ENCODE measurements at places on chromosomes 2 and 18. TPM values are rescaled to one million over a fixed set of nuclear protein-coding genes. Genes with fewer than 3 reads are reported as not detected.

Gene SOX11
- polyA plus RNA-seq: 39.2 TPM

Gene EFEMP1
- 143 TPM for polyA plus RNA-seq

Gene MC2R
- 0.04 TPM for polyA plus RNA-seq

Gene ASB18
- polyA plus RNA-seq: not detected

Gene FAM237A
- polyA plus RNA-seq: not detected

Gene MAT2A
- polyA plus RNA-seq: 337 TPM

Gene SNTG2
- 0.93 TPM for polyA plus RNA-seq

Gene RAPGEF4
- 14.6 TPM for polyA plus RNA-seq

Gene MSGN1
- polyA plus RNA-seq: not detected

Gene SGPP2
- 6.6 TPM for polyA plus RNA-seq

Gene ACADL
- 26.2 TPM for polyA plus RNA-seq

GRCh38 chr18:48133671-48134251, 203.3 kb upstream of the SMAD2 start:
- no peak for DNase-seq

GRCh38 chr18:52553441-52553840, 213.4 kb downstream of the DCC start:
- no peak for DNase-seq

GRCh38 chr2:138029276-138029675, 65.0 kb downstream of the HNMT start:
- DNase-seq: peak; percentile 69

DNA sequence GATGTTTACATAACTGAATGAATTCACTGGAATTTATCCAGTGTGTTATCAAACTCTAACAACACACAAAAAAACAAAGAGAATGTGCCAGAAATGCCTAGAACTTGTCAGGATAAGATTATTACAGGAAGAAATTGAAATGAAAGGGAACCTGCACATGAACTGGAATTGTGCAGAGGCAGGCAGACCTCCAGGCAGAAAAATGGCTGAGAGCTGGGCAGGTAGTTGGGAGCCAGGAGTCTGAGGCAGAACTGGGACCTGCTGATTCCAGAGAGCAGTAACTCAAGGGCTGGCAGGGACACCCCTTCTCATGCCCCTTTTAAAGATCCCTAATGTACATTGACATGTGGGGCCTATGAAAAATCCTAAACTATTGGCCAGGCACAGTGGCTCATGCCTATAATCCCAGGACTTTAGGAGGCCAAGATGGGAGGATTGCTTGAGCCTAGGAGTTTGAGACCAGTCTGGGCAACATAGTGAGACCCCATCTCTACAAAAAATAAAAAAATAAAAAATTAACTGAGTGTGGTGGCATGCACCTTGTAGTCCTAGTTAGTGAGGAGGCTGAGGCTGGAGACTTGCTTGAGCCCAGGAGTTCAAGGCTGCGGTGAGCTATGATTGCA, 674 bp upstream of the SP110 start:
- no peak for DNase-seq

DNA sequence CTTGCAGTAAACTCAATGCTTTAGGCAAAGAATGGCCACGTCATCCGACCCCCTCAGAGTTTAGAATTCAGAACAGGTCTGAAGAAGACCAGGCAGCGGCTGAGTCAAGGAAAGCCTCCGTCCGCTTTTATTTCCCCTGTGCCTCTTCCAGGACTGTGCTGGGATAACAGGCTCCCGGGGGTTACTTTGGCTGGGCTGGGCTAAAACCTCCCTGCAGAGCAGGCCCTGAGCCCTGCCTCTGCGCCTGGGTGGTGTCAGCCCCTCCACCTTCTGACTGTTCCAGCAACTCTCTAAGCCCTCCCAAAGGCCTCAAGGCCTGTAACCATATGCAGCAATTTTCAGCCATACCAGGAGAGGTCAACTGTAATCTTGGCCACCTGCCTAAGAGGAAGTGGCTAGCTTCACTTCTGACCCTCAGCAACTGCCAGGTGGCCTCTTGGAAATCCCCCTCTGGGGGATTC, 166.5 kb downstream of the RPIA start:
- no peak for DNase-seq

DNA sequence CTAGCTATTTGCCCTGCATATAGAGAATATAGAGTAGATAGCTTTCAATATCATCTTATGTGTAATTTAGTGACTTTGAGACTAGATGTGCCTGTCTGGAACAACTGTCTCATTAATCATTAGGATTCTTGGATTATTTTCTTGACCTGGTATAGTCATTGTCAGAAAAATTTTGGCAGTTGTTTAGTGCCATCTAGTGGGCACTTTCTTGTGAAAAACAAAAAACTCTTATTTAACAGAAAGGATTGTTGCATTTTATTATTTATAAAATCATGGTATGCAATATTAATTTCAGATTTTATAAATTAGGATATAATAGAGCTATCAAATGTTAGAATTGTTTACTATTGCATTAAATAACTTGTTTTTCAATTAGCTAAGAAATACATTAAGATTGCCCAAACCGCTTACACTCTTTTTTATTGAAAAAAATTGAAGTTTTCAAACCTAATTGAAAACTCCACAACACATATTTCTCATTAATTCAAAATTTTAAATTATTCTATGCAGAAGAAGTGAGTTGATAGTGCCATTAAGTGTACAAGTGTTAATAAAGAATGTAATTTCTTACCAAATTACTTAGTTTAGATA, 80.3 kb downstream of the DYNAP start:
- DNase-seq: no peak

DNA sequence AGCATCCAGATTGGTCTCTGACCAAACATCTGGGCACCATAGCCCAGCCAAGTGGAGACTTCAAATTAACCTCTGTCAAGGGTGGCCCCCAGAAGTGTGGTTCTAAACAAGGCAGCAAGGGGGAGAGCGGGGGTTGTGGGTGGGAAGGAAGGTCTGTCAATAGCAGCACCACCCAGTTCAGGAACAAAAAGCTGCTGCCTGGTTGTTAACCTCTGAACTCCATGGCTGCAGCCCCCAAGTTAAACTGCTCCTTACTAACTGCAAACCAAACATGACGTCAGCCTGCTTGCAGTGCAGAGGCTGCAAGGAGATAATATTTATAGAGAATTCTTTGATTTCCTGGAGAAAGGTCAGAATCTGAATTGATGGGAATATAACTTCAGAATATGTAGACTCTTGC, 76.5 kb downstream of the ARL4C start:
- DNase-seq: no peak

- DNase-seq: peak; percentile 92
Observed at GRCh38 chr2:234951664-234952269, at the start of gene SH3BP4. Gene SH3BP4 (plus strand): TSS chr2:234952017. CDS start chr2:235035003, 82,986 bp downstream.

GRCh38 chr2:134536296-134536695, 182.5 kb downstream of the TMEM163 start:
- no peak for DNase-seq

- no peak for DNase-seq
Observed at GRCh38 chr2:45172142-45172541, 162.9 kb upstream of the SIX2 start.

DNA sequence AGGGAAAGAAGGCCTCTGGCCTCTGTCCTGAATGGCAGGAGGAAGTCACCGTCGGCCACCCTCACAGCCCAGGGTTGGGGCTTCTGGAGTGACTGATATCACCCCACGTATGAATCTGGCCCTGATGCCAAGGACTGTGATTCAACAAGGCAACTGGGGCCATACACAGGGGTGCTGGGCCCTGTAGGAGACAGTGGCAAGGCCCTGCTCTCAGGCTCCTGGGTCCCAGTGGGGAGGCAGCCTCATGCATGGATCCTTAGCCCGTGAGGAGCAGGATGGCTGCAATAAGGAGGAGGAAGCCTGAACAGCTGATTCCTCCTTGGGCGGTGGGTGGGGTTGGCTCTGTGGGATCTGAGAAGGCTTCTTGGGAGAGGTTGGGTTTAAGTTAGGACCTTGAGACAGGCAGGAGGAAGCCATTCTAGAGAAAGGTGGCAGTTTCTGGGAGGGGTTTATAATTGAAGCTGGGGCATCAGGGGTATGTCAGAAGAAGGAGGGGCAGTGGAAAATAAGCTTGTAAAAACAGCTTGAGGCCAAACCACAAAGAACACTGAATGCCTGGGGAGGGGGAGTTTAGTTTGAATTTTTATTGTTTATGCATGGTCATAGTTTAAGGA, 42.8 kb upstream of the LAPTM4A start:
- no peak for DNase-seq

GRCh38 chr2:140994856-140995255, 1136.0 kb downstream of the LRP1B start:
- DNase-seq: no peak

DNA sequence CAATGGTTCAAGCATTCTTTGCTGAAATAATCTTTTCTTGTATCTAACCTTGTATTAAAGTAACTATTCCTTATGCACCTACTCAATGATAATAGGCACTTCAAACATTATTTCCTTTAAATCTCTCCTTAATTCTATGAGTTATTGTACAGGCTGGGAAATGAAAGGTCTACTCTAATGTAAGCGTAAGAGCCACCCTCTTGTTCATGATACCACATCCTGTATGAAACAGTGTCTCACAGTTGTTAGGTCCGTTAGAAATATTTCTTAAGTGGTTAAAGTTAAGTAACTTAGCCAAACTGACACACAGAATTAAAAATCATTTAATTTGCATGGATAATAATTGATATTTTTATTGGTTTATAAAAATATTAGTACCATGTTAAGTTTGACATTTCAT, 162.5 kb upstream of the RPRM start:
- DNase-seq: no peak

DNA sequence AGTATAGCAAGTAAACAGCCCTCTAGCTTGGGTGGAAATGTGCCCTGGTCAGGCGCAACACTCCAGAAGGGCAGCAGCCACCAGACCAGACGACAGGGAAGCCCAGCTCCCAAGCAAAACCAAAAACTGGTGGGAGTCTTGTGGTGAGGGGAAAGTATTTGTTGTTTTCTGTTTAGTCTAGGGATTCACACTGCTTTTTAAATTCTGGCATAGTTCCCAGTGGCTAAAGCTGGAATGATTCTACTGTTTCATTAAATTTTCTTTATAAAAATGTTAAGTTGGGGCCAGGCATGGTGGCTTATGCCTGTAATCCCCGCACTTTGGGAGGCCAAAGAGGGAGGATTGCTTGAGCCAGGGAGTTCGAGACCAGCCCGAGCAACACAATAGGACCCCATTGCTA, 38.5 kb downstream of the MERTK start:
- DNase-seq: peak; percentile 31

DNA sequence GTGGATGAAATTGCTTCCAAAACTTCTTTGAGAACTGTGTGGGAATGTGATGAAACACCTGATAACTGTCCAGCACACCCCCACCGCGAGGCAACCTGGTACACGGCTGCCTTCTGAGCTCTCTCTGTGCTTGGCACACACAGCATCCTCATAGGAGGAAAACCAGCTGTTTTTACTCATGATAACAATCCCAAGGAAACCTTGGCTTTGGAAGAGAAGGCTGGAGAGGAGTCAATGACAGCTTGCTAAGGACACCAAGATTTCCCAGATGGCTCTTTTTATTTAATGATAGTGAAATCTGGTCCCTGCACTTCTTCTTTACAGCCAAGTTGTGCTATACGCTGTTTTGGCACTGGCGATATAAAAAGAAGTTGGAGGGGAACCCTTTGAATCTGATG, 232.5 kb upstream of the FN1 start:
- DNase-seq: peak; percentile 42

DNA sequence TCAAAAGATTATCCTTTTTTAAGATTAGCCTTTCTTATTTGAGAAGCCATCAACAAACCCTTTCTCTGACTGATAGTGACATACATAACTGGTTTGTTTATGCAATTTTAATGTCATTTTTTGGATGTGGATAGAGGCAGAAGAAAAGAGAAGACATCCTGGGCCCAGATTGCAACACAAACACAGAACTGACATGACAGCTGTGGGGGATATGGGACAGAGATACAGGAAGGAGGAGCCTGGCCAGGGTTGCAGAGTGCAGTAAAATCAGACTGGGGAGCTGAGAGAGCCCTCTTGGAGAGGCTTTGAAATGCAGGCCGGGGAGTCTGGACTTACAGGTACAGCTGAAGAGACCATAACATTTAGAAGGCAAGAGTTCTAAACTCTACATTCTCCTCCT, 65.1 kb downstream of the SIGLEC15 start:
- no peak for DNase-seq

- no peak for DNase-seq
Observed at GRCh38 chr2:208034503-208035140, 9.3 kb upstream of the PLEKHM3 start.

GRCh38 chr18:9419956-9420631, 55.2 kb upstream of the RALBP1 start:
- no peak for DNase-seq

DNA sequence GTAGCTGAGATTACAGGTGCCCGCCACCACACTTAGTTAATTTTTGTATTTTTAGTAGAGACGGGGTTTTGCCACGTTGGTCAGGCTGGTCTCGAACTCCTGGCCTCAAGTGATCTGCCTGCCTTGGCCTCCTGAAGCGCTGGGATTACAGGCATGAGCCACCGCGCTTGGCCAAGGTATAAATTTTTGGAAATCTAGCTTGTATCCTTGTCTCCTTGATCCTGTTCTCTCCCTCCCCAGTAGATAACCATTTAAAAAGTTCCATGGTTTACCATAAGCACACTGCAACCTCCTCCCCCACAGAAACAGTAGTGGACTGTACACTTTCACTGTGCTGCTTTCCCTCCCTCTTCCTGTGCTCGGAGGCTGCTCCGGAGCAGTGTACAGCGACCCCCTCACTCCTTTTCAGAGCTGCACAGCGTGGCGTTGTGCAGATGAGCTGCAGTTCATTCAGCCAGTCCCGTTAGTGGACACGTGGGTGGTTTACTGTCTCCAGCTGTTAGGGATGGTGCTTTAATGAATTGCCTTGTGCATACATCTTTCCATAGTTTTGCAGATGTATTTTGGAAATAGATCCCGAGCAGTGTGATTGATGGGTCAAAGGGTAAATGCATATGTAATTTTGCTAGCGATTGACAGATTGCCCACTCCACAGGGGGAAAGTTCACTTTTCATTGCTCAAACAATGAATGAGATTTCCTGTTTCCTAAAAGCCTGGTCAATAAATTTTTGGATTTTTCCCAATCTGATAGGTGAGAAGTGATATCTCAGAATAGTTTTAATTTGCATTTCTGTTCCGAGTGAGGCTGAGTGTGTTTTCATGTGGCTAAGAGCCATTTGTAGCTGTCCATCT, 14.8 kb downstream of the ASB1 start:
- no peak for DNase-seq

GRCh38 chr2:152962446-152962845, 244.0 kb downstream of the ARL6IP6 start:
- DNase-seq: no peak

All from left lung (tissue), 14 donors.